ENCODE measurements at places on chromosomes 13 and 19.
A peak's percentile ranks its signal among the peaks of the same experiment; 100 is the strongest.

GRCh38 chr19:35908010-35908441 is at the start of gene TYROBP:
Gene TYROBP (minus strand): TSS chr19:35908295. CDS start chr19:35908228, 67 bp downstream.
- no peak for DNase-seq

DNA sequence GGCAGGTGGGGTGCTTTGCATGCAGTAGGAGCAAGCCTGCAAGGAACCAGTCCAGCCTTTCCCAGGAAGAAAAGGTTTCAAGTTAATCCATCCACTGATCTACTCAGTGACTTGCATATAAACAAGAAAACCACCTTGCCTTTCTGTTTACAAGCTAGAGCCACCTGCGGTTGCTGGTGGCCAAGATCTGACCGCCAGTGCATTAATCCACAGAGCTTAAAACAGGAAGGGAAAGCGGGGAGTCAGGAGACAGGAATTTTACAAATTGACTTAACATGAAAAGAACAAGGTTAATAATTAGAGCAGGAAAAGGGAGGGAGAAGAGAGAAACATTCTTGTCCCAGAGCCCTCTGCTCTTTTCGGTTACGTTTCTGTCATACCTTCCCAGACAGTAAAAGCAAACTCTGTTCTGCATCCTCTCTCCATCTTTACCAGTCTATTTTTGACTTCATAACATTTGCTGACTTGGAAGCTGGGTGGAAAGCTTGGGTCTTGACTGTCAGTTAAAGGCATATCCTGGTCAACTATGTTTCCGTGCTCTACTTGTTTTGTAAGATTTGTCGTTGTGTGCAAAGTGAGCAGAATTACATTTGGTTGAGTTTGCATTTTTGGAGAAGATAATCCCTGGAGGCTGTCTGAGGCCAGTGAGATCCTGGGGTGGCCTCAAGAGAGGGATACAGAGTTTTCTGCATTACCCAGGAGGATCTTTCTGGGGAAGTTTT is 760.6 kb downstream of the EFNB2 start:
- DNase-seq = no peak

DNA sequence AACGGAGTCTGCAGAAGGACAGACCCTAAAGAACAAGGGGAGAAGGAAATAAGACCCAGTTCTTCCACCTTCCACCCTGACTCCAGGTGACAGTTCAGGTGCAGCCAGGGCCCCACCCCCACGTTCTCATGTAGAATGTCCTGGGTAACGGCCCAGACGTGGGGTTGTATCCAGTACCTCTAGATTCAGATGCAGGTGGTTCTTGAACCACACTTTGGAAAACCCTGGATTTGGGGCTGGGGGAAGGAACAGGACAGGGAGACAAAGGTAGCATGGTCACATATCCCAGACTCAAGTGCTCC is 2.2 kb downstream of the DMPK start:
- DNase-seq = no peak

DNA sequence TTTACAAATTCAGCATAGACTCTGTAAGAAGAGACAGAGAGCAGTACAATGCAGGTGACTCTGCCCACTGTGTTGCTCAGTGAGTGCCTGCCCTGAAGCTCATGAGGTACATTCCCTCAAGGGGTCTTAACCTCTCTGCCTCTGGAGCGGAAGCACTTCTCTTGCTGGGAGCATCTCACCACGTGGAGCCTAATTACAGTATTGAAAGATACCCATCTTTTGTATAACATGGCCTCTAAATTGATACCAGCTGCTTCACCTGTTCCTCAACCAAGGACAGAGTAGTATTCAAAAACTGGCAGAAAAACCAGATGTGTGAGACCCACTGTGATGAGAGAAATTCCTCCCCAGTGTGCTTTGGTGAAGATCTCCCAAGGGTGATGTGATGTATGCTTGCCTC is 77.1 kb downstream of the SACS start:
- DNase-seq = no peak

DNA sequence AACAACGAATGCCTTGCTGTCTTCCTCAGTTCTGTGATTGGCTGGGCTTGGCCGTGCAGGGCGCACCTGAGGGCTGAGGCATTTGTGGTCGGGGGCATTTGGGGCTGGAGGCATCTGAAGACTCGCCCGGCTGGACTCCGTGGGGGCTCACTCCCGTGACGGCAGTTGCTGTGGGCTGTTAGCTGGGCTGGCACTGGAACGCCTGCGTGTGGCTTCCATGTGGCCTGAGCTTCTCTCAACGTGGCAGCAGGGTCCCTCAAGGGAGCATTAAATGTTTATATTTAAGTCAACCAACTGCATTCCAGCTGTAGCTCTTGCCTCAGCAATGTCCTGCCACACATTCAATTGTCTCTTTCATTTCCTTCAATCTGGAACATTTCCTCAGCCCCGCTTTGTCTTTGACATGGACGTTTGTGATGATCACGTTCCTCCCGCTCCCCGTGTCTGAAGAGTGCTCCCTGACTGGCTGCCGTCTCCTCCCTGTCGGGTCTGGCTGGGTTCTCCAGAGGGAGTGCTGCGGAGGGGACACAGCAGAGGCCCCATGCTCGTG is 21.0 kb downstream of the CCDC8 start:
- DNase-seq = no peak

DNA sequence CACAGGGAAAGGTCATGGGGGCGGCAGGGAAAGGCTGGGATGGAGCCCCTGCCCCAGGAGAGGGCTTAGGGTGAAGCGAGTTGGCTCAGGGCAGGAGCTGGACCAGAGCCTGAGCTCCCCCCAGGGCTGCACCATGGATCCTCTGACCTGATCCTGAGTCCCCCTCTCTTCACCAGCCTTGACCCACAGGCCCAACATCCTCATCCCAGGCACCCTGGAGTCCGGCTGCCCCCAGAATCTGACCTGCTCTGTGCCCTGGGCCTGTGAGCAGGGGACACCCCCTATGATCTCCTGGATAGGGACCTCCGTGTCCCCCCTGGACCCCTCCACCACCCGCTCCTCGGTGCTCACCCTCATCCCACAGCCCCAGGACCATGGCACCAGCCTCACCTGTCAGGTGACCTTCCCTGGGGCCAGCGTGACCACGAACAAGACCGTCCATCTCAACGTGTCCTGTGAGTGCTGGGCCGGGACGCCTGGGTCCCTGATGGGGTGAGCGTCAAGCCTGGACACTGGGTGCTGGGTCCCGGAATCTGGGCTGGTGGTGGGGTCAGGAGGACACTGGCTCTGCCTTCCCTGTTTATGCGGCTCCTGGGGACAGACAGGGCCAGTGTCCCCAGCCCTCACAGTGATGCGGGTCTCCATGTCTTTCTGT is 842 bp downstream of the SIGLEC9 start:
- no peak for DNase-seq

- no peak for DNase-seq
These were observed 15.6 kb downstream of the ZNF599 start for GRCh38 chr19:34757441-34757840.

GRCh38 chr19:33300009-33300893 is 2.1 kb downstream of the CEBPA start:
- DNase-seq = no peak

- DNase-seq = peak; percentile 3
These were observed 304.5 kb downstream of the KCNRG start for GRCh38 chr13:50319635-50320255.

- peak; percentile 68 for DNase-seq
These were observed 2.2 kb upstream of the CEACAM6 start for GRCh38 chr19:41753159-41753558.

GRCh38 chr19:46947866-46948265 is 71.8 kb upstream of the NPAS1 start:
- DNase-seq = no peak

DNA sequence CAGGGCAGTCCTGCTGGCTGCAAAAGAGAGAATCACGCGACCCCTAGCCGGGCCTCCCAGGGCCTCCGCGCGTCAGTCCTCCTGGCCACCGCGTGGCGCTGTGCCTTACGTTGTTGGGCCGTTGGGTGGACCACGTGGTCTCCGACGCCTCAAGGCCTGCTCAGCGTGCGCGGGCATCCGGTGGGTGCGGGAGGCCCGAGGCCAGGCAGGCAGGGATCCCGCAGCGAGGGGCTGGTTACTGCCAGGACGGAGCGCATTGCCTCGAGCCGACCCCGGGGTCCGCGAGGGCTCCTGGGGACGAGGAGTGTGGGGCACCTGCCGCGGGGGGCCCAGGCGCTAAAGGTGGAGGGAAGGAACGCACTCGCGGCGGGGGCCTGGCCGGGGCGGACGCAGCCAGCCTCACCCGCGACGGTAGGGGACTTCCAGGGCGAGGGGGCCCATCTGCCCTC is at the start of gene TDRD12:
TSS of gene TDRD12 (plus strand) at position 157 of the 449 bp plus-strand sequence. CDS start 306 bp downstream, outside the sequence.
- DNase-seq = no peak

- no peak for DNase-seq
These were observed 10.4 kb downstream of the TLE6 start for GRCh38 chr19:2987797-2988196.
